ENCODE measurements at places on chromosomes 3 and 15.
A peak's percentile ranks its signal among the peaks of the same experiment; 100 is the strongest.

GRCh38 chr15:85116925-85117646, 135.4 kb downstream of the PDE8A start:
- DNase-seq, result no peak

GRCh38 chr3:195103623-195104022, 167.3 kb downstream of the XXYLT1 start:
- DNase-seq, result no peak

DNA sequence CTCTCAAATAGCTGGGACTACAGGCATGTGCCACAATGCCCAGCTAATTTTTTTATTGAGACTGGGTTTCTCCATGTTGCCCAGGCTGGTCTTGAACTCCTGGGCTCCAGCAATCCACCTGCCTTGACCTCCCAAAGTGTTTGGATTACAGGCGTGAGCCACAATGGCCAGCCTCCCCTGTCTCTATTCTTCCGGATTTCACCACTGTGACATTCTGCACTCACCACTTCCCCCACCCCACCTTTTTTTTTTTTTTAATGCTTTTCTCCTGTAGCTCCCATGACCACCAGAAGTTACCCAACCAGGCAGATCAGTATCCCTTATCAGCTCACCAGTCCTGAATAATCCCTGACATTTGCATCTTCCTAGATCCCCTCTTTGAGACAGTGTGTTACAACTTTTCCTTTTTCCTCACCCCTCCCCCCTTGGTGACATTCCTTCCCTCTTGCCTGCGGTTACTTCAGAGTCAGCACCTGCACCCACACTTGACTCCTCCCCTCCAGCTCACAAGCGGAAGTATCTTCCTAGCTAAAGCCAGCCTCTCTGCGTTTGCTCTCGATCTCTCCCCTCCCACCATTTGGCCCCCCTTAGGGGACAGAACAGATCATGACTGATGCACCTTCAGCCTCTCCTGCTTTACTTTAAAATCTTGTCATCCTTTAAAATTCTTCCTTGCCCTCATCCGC, 13.5 kb upstream of the ZNF592 start:
- DNase-seq, result no peak

- DNase-seq, result peak; percentile 92
Measured at GRCh38 chr3:160473978-160474377, 24.4 kb upstream of the TRIM59 start.

DNA sequence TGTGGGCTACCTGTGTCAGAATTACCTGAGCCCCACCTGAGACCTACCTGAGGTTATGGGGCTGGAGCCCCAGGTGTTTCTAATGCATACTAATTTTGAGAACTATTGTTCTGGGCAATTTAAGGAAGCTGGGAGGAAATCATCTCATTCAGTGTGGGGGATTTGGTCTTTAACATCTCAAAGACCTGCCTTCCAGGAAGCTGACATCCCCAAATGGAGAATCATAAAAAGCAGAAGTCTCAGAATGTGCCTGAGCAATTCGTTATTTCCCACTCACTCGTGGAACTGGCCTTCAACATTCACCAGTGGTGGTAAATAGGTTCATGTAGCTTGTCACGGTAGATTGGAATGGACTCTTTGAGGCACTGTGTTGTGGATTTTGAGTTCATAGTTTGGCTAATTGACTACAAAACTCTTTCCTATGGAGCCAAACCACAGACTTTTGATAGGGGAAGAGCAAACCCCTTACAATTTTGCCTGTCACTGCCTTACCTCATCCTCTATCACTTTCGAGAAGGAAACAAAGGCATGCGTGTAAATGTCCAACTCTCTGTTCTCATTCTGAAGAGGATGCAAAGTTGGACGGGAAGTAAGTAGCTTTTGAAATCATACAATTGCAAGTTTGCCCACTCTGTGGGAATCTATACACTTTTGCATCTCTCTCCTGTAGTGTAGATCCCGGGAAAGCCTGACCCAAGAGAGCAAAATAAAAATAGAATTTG, 521.0 kb upstream of the MDFIC2 start:
- DNase-seq, result no peak

- DNase-seq, result no peak
Measured at GRCh38 chr3:45670436-45670835, 18.8 kb upstream of the SACM1L start.

DNA sequence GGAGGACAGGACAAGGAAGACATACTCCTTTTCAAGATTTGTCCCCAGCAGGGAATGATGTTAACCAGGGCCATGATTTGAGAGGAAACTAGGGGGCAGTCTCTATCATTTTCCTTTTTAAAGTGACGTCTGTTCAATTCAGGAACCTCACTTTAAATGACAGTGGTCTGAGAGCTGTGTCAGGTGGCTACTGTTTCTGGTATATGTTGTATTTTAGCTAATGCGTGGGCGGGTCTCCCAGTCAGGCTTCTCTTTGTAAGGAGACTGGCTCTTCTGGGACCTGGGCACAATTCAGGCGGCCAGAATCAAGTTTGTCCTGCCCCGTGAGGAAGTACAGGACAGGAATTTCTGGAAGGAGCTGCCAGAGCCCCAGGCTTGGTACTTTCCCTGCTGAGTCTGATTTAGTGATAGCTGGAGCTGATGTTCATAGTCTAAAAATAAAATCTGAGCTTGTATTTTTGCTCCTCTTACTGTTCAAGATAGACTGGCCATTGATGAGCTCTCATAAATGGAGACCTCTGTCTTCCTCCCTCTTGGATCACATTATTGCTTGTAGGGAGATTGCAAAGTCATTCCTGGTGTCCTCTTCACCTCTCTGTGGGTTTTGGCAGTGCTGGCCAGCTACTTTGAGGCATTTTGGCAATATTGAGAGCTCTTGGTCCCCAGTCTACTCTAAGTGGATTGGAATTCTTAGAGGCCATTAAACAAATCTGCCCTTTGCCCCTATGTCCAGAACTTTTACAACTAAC, 25.6 kb downstream of the SQOR start:
- DNase-seq, result no peak

GRCh38 chr15:31456354-31457060, 129.9 kb downstream of the KLF13 start:
- DNase-seq, result no peak

DNA sequence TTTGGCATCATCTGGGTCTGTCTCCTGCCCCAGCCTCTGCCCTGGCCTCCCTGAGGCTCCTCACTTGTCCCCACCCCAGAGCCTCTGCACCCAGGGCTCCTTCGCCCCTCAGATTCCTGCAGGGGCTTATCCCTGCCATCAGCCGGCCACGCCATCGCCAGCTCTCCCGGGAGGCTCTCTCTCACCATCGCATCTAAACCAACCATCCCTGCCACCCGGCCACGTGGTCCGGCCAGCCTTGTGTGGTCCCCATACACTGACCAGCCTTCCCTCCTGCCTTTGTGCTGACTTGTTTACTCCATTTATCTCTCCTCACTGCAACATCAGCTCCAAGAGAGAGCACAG, 134.3 kb upstream of the IQSEC1 start:
- DNase-seq, result no peak

GRCh38 chr15:80985981-80986380, 3.6 kb downstream of the MESD start:
- no peak for DNase-seq

GRCh38 chr15:66126456-66126855, 127.1 kb downstream of the MEGF11 start:
- DNase-seq, result no peak

- DNase-seq, result no peak
Measured at GRCh38 chr3:43215138-43215537, 71.2 kb upstream of the SNRK start.

DNA sequence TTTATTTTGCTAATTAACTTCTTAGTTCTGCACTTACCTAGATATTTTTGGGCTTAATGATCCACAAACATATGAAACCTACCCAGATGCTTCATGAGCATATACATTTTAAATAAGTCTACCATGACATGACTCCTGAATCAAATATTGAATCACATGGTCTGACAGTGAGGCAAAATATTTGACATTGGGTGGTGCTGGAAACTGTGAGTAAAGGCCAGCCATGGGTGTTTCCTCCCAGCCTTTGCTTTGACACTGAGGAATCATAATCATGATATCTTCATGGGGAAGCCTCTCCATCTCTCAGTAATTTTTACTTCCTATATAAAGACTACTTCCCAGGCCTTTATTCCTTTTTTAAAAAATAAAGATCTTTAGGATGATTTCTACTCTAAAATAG, 22.8 kb upstream of the SSR3 start:
- DNase-seq, result no peak

- DNase-seq, result no peak
Measured at GRCh38 chr3:36480911-36481648, 100.8 kb downstream of the STAC start.

GRCh38 chr15:84814916-84815315, 2.2 kb upstream of the ALPK3 start:
- DNase-seq, result no peak

DNA sequence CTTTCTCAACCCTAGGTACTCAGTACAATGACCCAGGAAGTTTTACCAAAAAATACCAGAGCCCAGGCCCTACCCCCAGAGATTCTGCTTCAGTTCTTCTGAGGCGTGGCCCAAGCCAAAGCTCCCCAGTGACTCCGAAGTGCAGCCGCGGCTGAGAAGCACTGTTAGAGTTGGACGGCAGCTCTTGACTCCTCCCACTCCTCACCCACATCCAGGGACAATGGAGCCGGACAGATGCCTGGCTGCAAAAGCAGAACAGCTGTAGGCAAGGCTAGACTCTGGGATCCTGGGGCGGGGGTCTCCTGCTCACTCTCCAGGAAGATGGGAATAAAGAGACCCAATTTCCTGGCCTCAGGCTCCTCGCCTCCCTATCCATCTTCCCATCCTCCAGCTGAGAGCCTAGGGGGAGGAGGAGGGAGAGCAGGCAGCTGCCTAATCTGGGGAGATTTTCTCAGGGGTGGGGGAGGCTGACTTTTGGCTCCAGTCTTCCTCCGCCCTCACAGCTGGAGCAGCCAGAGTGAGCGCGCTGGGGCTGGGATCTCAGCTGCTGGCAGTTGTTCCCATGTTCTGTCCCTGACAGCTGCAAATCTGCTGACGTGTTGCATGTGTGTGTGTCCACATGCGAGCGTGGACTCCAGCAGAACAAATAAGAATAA, 223.8 kb downstream of the OPA1 start:
- DNase-seq, result peak; percentile 27

DNA sequence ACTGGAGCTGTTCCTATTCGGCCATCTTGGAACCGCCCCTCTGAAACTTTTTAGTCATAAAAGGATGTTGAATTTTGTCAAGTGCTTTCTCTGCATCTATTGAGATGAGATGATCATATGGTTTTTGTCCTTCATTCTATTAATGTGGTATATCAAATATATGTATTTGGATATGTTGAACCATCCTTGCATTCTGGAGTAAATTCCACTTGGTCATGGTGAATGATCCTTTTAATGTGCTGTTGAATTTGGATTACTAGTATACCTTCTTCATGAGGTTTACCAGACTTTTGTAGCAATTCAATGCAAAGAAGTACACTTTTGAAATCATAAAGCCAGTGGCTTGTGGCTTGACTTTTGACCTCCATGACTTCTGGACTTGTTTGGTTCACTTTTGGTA, 33.4 kb upstream of the XRN1 start:
- DNase-seq, result no peak

- peak; percentile 79 for DNase-seq
Measured at GRCh38 chr15:67927501-67928168, 87.8 kb upstream of the RNU6-1 start.

DNA sequence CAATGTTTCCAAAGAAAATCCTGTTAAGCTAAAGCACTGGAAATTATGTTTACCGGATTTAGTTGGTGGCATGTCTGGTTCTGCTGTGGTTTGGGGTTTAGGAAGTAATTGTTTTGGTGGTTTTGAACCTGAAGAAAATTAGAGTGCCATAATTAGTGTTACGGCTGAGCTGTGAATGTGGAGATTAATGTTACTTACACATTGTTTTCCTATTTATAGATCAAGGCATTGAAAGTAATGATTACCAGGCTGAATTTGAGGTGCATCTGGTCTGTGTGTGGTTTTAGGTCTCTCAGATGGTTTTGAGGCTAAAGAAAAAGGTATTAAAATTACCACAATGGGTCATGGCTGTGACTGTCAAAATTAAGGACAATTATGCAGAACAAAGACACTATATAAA, 128.9 kb downstream of the TFG start:
- DNase-seq, result no peak

- DNase-seq, result no peak
Measured at GRCh38 chr3:22208844-22209243, 457.8 kb upstream of the ZNF385D start.

DNA sequence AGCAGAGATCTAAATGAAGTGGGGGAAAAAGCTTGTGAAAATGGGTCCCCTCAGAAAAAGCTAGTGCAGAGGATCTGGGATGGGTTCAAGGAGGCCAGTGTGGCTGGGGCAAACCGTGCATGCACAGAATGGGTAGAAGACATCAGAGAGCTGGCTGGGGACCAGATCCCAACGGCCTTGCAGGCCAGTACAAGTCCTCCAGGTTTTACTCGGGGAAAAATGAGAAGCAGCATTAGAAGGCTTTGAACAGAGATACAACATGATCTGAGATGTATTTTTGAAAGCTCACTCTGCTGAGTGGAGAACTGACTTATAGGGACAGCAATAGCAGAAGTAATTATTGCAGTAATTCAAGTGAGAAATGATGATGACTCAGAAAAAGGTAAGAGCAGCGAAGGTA, 114.5 kb downstream of the HERC1 start:
- DNase-seq, result no peak

DNA sequence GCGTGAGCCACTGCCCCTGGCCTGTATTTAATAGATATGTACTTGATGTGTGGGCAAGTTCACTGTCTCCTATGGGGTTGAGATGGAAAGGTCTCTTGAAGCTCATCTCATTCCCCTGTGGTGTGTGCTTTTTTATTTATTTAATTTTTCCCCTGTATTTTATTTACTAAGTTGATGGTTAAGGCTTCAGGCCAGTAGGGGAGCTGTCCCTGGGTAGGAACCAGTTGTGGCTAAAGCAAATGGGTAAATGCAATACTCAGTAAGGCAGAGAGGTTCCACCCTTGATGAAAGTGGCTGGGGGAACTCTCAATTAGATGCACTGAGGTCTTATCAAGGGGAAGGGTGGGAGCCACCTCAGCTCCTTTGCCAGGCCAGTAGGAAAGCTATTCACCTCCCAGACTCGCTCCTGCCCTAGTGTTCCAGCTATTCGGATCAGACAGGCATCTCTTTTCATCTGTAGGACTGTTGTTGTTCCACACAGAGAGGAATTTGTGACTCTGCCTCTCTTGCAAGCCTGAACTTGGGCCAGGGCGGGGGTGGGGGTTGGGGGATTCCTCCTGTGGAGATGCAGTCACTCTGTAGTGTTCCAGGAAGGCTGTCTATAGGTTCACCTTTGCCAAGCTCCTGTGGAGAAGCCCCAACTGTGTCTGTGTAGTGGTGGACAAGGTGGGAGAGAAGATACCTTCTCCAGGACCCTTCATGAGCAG, 26.1 kb downstream of the PCCB start:
- no peak for DNase-seq

GRCh38 chr15:22918056-22918455, 62.1 kb downstream of the CYFIP1 start:
- peak; percentile 3 for DNase-seq

GRCh38 chr15:60917461-60918145, 311.5 kb downstream of the RORA start:
- no peak for DNase-seq

- no peak for DNase-seq
Measured at GRCh38 chr3:83513677-83514076, 1445.1 kb upstream of the CADM2 start.

GRCh38 chr3:41216993-41217392, 17.7 kb downstream of the CTNNB1 start:
- no peak for DNase-seq

GRCh38 chr3:173762501-173762900, 365.0 kb downstream of the NLGN1 start:
- DNase-seq, result no peak
